Motor neuron (in vitro differentiated cells): ENCODE measurements at places on chromosomes 7 and 10. TPM values are rescaled to one million over a fixed set of nuclear protein-coding genes. Genes with fewer than 3 reads are reported as not detected.

DNA sequence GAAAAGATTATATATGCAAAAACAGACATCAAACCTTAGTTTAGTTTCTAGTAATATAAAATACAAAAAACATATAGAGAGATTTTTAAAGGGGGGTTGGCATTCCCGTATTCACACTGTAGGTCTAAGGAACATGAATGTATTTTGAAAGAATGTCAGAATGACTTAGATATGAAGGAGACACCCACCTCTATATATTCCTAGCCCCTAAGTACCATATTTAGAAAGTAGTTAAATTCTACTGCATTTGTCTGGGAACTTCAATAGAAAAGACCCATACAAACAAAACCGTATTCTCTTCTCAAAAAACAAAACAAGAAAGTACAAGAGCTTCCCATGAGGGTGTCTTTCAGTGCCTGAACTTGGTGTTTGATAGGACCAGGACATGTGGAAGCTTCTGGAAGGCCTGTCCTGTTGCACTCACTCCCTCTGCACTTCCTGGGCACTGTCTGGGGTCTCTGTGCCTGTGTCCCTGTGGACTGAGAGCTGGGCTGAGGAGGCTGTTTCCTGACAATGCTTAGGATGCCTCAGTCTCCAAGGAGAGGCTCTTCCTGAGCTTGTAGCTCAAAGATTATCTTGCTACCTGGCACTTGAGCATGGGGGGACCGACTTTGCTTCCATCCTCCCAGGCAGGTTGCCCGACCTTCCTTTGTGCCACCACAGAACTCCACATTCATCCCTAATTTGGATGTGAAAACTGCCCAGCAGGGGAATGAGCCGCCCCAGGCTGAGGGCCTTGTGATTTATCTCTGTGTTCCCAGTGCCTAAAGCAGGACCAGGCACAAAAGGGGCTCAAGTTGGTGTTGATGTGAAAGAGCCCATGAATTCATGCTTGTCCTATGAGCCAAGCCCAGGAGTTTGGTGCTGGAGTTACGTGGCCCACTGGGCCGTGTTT lies 44.4 kb upstream of the KLF6 start:
- no peak for ATAC-seq

- no peak for ATAC-seq
Measured at GRCh38 chr10:61316676-61317265, 136.4 kb downstream of the TMEM26 start.

ZMIZ2 gene
- 21.3 and 24.0 TPM in 2 replicates for total RNA-seq

GRCh38 chr10:44178856-44179255 lies 206.0 kb downstream of the CXCL12 start:
- no peak for ATAC-seq

DNA sequence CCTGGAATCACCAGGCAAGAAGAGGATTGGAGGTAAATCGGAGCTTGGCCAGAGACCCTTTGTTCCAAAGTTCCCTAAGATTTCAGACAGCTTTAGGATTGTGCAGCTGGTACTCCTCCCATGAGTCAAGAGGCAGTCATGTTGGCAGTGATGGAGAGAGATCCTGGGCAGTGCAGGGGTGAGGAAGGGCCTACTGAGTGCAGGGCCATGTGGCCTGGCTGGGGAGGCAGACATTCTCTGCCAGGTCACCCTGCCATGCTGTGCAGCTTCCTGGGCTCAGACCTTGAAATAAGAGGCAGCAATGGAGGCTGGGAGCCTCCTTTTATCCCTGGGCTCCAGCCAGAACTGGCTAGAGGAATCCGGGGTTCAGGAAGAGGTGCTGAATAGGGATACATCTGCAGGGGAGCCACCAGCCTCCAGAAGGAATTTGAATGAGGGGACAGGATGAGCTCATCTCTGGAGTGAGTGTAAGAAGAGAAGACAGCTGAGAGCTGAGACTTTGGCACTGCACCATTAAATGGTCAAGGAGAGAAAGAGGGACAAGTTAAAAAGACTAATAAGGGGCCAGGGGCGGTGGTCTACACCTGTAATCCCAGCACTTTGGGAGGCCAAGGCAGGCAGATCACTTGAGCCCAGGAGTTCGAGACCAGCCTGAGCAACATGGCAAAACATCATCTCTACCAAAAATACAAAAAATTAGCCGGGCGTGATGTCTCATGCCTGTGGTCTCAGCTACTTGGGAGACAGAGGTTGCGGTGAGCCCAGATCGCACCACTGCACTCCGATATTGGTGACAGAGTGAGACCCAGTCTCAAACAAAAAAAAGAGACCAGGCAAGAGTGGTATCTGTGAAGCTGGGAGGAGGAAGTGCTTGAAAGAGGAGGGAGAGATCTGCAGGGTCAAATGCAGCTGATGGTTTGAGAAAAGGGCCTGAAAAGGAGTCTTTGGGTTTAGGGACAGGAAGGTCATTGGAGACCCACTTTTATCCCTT lies 12.0 kb downstream of the SFTPD start:
- no peak for ATAC-seq

DNA sequence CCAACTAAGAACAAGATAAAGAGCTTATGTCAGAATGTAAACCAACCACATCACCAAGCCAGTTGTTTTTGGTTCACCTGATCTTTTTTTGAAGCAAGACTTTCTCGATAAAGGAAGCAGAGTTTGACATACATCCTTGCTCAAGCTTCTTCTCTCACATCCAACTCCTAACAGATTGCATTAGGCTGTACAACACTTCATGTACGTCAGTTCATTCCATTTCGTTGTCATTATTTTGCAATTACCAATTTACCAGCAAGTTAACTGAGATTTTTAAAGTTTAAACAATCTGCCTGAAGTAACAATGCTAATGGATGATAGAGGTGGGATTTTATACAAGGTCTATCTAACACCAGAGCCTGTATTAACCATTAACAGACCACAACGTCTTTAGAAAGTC lies 41.0 kb downstream of the NRAP start:
- ATAC-seq, result no peak

GRCh38 chr10:84391326-84391725 lies 62.9 kb downstream of the CCSER2 start:
- no peak for ATAC-seq

GRCh38 chr10:49742683-49743463 lies 19.2 kb downstream of the OGDHL start:
- ATAC-seq, result no peak

ADRA2A gene
- 9.0 and 14.2 TPM in 2 replicates for total RNA-seq

NCF1 gene
- 0.76 TPM in 1 of 2 replicates, not detected in the other for total RNA-seq

DNA sequence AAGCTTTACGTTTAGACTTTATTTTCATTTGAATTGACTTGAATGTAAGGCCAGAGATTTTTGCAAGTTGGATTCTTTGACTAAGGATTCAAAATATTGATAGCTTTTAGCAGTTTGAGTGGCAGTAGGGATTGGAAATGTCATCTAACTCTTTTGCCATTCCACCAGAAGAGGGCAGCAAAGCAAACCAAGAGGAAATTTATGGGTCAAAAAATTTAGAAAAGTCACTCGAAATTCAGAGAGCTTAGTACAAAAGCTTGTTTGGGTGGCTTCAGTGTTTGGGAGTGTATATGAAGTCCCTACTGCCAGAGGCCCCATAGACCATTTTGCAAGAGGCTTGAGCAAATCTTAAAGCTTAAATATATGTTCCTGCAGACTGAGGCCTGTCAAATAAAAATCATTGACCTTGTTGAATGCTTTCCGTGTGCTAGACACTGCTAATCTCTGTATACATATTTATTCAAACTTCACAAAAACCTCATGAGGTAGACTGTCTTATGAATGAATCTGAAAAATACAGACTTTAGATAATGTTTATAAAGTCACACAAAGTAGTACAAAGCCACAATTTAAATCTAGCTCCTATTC lies 44.6 kb upstream of the RSBN1L start:
- ATAC-seq, result no peak

MRLN gene
- not detected in 2 replicates for total RNA-seq

DNA sequence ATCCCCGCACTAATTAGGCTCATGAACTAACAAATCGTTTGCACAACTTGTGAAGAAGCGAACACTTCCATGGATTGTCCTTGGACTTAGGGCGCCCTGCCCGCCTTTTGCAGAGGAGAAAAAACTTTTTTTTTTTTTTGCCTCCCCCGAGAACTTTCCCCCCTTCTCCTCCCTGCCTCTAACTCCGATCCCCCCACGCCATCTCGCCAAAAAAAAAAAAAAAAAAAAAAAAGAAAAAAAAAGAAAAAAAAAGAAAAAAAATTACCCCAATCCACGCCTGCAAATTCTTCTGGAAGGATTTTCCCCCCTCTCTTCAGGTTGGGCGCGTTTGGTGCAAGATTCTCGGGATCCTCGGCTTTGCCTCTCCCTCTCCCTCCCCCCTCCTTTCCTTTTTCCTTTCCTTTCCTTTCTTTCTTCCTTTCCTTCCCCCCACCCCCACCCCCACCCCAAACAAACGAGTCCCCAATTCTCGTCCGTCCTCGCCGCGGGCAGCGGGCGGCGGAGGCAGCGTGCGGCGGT lies at the start of gene EMX2:
TSS of gene EMX2 (plus strand) at position 41 of the 519 bp plus-strand sequence. CDS start 522 bp downstream, outside the sequence.
- ATAC-seq, result no peak

GRCh38 chr10:68128015-68128414 lies 18.7 kb downstream of the MYPN start:
- ATAC-seq, result no peak

ADAM22 gene
- total RNA-seq, result 11.1 and 13.0 TPM in 2 replicates

- ATAC-seq, result no peak
Measured at GRCh38 chr7:18165166-18165565, 137.5 kb upstream of the PRPS1L1 start.

DNA sequence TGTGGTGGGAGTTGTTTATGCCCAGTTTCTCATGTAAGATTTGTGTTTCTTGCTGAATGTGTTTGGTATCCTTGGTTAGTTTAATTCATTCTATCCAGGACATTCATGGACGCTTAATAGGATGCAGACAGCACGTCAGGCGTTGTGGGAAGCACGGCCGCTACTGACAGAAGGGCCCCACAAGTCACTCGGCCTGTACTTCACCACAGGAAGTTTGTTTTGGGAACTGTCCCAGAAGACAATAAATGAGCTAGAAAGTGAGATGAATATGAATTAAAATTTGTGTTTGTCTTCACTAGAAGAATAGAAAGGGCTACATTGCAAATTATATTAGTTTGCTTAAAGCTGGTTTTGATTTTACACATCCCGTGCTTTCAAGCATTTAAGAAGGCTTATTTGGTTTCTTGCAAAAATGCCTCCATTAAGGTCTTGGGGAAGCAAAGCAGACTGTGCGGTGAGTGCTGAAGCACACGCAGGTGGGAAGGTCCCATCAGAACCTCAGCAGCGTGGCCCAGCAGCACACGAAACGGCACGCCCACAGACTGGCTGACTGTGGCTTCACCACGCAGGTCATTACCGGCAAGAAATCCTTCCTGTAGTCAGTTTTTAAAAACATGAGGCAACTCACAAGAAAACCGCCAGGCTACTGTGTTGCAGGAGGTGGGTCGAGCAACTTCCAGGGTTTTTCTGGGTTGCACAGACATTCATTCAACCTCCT lies 74.1 kb downstream of the VIPR2 start:
- ATAC-seq, result no peak

GRCh38 chr7:106139265-106140251 lies 27.4 kb upstream of the SYPL1 start:
- peak; percentile 94 for ATAC-seq

GRCh38 chr10:105837951-105838350 lies 1196.9 kb downstream of the SORCS3 start:
- ATAC-seq, result peak; percentile 93

DNA sequence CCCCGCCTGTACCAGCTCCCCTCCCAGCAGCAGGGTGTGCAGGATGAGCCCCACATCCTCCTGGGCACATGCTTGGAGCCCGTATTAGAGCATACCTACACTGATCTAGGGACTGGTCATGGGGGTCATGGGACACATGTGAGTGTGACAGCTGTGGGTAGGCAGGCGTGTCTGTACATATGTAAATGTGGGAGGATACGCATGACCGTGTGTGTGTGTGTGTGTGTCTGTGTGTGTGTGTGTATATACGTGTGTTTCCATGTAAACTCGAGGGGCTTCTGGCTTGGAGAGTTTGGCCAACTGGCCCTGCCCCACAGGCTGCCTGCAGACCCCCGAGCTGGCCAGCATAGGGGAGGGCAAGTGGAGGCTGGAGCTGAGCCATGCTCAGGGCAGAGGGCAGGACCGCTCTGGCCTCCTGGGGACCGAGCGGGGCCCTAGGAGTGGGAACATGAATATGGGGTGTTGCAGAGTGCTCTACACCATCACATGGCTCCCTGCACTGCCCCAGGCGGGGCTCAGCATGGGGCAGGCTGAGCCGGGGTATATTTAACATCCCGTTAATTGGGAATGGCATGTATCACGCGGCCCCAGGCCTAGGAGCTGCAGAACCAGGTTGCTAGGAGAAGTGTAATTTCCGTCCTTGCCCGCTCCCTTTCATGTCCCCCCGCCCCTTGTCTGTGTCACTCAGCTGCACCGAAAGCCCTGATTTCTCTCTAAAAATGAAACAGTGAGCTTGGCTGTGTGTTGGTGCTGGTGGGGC lies 152.7 kb upstream of the PCBD1 start:
- peak; percentile 81 for ATAC-seq

- no peak for ATAC-seq
Measured at GRCh38 chr7:32224276-32224675, 154.1 kb upstream of the PDE1C start.

MUC12 gene
- 1.2 and 1.6 TPM in 2 replicates for total RNA-seq

SPDYE9 gene
- 0.49 and 0.81 TPM in 2 replicates for total RNA-seq

- no peak for ATAC-seq
Measured at GRCh38 chr7:4416396-4417056, 265.6 kb upstream of the FOXK1 start.

ASB10 gene
- total RNA-seq, result not detected in 2 replicates

- no peak for ATAC-seq
Measured at GRCh38 chr10:126204320-126204719, 184.0 kb downstream of the ADAM12 start.

DLX5 gene
- total RNA-seq, result 5.5 and 13.1 TPM in 2 replicates

MMD2 gene
- total RNA-seq, result not detected in 2 replicates

CPED1 gene
- total RNA-seq, result 0.44 and 0.47 TPM in 2 replicates

MRPL43 gene
- total RNA-seq, result 59.5 and 64.7 TPM in 2 replicates

- no peak for ATAC-seq
Measured at GRCh38 chr7:107253599-107253998, 84.8 kb downstream of the HBP1 start.

DNA sequence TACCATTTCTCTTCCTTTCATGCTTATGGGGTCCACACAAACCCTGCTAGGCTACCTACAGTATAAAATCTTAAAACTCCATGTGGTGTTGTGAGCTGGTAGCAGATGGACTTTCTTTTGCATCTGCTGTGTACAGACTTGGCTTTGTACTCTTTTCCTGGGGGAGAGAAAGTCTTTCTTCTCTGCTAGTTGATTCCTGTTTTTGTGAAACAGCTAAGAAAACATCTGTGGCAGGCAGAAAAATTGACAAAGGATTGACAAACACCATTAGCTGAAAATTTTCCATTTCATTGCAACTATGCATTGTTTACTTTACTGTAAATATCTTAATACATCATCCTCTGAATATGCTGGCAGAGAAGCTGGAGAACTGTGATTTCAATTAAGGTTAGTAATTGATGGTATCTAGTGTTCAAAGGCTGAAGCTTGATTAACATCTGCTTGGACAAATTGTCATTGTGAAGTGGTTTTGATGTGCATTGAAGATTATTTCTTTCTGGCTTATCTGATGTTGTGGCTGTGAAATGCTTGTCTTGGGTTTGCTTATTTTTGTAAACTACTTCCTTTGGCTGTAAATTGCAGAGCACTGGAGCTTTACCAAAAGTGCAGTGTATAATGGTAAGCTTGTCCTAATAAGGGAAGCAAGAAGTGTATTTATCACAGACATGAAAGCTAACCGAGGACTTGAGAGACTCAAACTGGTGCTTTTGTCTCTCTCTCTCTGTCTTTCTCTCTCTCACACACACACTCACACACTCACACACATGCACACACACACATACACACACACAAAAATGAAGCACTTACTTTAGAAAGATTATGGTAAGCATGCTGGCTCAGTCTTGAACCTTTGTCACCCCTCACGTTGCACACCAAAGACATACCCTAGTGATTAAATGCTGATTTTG lies at the start of gene FOXP2:
TSS of gene FOXP2 (plus strand) at position 660 of the 908 bp plus-strand sequence. CDS start 11,697 bp downstream, outside the sequence.
- peak; percentile 49 for ATAC-seq

GRCh38 chr7:129535896-129536295 lies 33.6 kb downstream of the SMKR1 start:
- ATAC-seq, result no peak
